NCI-H460 (cell line): ENCODE measurements at places on chromosomes 1 and 21. TPM values are rescaled to one million over a fixed set of nuclear protein-coding genes. Genes with fewer than 3 reads are reported as not detected.
A peak's percentile ranks its signal among the peaks of the same experiment; 100 is the strongest.

The MYOG gene
- not detected in 2 replicates for total RNA-seq

The MYBPH gene
- total RNA-seq, result not detected in 2 replicates

The MIXL1 gene
- total RNA-seq, result not detected in 2 replicates

- DNase-seq, result no peak
Measured at GRCh38 chr1:243346016-243346415, 90.2 kb downstream of the SDCCAG8 start.

DNA sequence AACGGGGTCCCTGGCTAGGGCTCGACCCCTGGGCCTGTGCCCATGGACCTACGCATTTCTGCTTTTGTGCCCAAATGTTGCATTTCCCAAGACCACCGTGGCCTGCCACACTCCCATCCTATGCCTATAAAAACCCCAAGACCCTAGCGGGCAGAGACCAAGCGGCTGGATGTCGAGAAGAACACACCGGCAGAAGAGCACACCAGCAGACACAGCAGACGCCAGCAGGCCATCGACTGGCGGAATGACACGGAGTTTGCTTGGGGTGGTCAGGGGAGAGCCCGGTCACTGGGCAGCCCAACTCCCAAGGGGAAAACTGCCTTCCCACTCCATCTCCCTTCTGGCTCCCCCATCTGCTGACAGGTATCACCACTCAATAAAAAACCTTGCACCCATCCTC, 4.4 kb downstream of the TCP10L start:
- DNase-seq, result no peak

DNA sequence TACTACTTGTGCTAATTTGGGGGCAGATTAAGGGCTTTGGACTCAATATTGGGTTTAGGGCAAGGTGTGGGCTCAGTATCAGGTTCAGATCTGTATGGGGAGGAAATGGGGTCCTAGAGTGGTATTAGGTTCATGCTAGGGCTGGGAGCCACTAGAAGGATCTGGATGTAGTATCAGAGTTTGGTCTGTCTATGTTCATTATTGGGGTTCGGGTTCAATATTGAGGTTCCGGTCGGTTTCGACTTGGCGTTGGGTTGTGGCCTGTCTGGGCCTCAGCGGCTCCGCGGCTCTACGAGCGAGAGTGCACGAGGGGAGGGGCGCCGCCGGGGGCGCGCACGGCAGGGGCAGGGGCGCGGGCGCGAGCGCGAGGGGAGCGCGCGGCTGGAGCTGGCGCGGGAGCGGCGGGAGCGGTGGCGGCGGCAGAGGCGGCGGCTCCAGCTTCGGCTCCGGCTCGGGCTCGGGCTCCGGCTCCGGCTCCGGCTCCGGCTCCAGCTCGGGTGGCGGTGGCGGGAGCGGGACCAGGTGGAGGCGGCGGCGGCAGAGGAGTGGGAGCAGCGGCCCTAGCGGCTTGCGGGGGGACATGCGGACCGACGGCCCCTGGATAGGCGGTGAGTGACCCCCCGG, at the start of gene PTPRF:
Gene PTPRF, plus strand, starts transcription at position 401 of the 624 bp plus-strand sequence. CDS start 14,193 bp downstream, outside the sequence.
- peak; percentile 48 for DNase-seq

GRCh38 chr1:22509815-22510214, 53.5 kb upstream of the EPHA8 start:
- no peak for DNase-seq

GRCh38 chr1:218349348-218350034, 4.4 kb downstream of the TGFB2 start:
- DNase-seq, result peak; percentile 54

DNA sequence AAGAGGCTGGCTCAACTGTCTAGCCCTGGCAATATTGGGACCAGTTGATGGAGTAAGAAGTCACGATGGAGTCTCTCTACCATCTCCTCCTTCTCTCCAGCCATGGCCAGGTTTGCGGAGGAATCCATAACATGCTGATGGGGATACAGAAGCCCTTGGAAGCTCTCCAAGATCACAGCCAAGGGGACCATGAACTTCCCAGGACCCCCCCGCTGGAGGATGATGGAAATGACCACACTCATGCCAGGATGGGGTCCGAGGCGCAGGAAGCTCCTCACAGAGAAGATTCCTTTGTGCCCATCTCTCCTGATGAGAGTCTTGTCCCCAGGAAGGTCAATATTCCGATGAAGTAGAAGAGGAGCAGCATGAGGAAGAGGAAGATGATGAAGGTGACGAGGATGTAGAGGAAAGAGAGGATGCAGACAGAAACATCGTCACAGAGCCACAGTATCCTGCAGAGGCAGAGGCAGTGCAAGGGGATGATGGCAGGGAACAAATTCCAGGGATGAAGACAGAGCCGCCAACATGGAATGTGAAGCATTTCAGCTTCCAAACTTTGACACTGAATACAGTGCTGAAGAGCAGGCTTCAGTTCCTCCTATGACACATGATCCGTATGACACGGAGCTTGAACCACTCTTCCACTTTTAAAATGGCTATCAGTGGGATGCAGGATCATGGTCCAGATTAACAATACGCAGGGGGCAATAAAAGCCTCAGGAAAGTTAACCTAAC, 57.9 kb upstream of the EDN2 start:
- DNase-seq, result no peak

GRCh38 chr1:157975228-157975950, 18.1 kb upstream of the KIRREL1 start:
- no peak for DNase-seq
